ENCODE measurements at places on chromosomes 5 and 9.

DNA sequence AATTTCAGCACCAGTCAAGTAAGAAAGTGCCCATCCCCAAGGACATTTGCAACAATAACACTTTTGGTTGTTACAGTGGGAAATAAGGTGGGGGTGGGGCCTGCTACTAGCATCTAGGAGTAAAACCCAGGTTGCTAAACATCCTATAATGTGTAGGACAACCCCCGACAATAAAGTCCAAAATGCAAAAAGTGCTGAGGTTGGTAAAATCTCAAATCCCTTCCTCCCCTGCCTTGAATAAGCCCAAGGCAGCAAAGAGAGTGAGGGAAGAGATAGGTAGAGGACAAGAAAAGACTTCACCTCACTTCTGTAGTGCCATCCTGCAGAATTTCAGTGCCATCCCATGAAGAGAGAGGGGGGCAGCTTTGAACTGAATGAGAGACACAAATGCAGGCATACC, 117.5 kb upstream of the NIPBL start:
- DNase-seq, result no peak

DNA sequence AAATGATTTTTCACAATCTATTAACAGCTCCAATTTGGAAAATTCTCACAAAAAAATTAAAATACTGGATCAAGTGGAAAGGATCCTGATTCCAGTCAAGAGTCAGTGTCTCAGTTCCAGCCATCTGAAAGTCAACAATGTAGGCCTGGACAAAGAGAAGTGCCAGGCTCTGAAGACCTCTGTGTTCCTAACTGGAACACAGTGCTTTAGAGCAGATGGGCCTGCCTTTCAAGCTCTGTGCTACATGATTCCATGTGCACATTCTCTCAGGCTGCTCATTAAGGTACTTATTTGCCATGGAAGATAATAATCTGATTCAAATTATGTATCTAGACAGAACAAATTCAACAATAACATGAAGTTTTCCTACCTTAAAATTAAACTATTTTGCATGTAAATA, 30.2 kb upstream of the ALDH1A1 start:
- DNase-seq, result no peak

DNA sequence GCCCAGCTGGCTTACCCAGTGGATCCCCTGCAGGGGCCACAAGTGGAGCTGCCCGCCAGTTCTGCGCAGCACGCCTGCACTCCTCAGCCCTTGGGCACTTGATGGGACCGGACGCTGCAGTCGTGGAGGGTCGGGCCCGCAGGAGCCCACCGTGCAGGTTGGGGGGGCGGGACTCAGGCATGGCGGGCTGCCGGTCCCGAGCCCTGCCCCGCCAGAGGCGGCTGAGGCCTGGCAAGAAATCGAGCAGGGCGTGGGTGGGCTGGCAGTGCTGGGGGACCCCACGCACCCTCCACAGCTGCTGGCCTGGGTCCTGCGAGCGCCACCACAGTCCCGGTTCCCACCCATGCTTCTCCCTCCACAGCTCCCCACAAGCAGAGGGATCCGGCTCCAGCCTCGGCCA, 19.2 kb upstream of the BTNL3 start:
- no peak for DNase-seq

GRCh38 chr5:158525663-158526062, 574.1 kb downstream of the EBF1 start:
- DNase-seq, result no peak

GRCh38 chr9:14769230-14769571, 46.7 kb upstream of the CER1 start:
- DNase-seq, result no peak

- no peak for DNase-seq
These were observed 15.5 kb upstream of the GLRX start for GRCh38 chr5:95838001-95838520.

DNA sequence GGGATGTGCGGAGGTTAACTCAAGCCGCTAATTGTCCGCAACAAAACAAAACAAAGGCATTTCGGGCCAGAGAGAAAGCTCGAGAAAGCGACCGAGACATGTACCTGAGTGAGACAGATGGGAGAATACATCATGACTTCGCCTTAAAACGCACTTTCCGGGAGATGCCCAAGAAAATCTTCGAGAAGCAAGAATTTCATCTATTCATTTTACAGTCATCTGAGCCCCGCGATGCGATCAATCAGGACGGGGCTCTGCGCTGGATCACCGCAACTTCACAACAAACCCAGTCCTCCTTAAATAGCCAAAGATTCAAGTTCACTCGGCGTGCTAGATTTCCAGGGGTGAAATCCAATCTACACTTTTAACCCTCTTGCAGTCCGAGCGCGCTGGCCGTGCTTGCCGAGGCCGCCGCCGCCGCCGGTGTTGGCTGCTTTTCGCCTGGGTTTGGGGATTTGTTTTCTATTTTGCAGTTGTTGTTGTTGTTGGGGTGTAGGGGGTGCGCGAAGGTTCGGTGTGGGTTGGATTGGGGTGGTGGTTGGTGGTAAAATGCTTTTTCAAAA, 482 bp downstream of the NFIB start:
- no peak for DNase-seq

DNA sequence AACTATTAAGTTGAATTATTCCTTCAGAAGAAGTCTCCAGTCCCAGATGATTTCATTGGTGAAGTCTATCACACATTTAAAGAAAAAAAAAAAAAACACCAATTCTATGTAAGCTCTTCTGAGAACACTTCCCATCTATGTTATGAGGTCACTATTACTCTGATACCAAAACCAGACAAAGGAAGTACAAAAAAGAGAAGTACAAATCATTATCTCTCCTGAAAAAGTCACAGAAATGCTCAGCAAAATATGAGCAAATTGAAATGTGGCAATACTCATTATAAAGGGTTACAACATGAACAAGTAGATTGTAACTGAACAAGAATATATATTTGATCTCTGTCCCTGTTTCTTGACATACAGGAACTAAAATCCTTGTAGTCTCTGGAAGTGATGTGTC, 280.4 kb downstream of the TLE1 start:
- no peak for DNase-seq

All from stimulated activated CD4-positive, alpha-beta T cell treated with anti-CD3 and anti-CD28 coated beads, Interleukin-15, amount 100 ng/mL, for 1 hour (primary cell).